ENCODE measurements at places on chromosomes 2 and 18. TPM values are rescaled to one million over a fixed set of nuclear protein-coding genes. Genes with fewer than 3 reads are reported as not detected.

Gene MROH2A
- total RNA-seq = not detected

Gene CYP27A1
- 10.8 TPM for total RNA-seq

Gene EVA1A
- total RNA-seq = 0.84 TPM

Gene SERPINB2
- total RNA-seq = 143 TPM

Gene SNED1
- total RNA-seq = 8.2 TPM

Gene GPAT2
- 1.3 TPM for total RNA-seq

Gene CFAP210
- 0.10 TPM for total RNA-seq

Gene CSRNP3
- under 0.01 TPM for total RNA-seq

Gene PLCL1
- 23.4 TPM for total RNA-seq

Gene C2orf80
- total RNA-seq = not detected

Gene SGO2
- total RNA-seq = 2.1 TPM
